Karpas-422 (cell line): ENCODE measurements at places on chromosomes 6 and 20. TPM values are rescaled to one million over a fixed set of nuclear protein-coding genes. Genes with fewer than 3 reads are reported as not detected.

- no peak for DNase-seq
- peaks cover 4% of the 10 kb centered on the region; the same call in 1 of the 2 replicates for H3K4me1 ChIP-seq
- H3K27ac ChIP-seq, result no peak overlapping the region
Observed at GRCh38 chr6:37688078-37688850, 9.4 kb downstream of the MDGA1 start.

DNA sequence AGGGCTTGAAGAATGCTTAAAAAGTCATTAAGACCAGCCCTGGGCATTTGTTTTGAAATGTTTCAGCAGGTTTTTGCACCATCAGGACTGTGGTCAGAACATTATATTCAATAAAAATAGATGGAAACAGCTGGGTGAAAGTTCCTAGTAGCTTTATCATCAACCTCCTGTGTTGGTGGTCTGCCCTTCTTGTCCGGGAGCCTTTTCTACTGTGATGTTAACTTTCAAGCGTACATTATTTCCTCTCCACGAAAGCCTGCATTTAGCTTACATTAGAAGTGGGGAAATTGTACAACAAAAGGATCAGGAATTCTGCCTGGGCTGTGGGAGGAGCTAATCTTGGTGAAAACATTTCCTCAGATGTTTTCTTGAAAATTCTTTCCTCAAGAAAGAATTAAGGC, 71.1 kb downstream of the LAMA4 start:
- no peaks in the 10 kb centered on the region for H3K4me1 ChIP-seq
- H3K4me3 ChIP-seq, result no peak overlapping the region
- no peak for DNase-seq
- no peak overlapping the region for H3K27ac ChIP-seq

The OPRL1 gene
- total RNA-seq, result 34.0 and 60.6 TPM in 2 replicates

- peak; percentile 88 for DNase-seq
- H3K36me3 ChIP-seq, result no peaks in the 10 kb centered on the region
- H3K27me3 ChIP-seq, result no peaks in the 10 kb centered on the region
- no peaks in the 10 kb centered on the region for H3K4me1 ChIP-seq
Observed at GRCh38 chr20:50635676-50636600, 55.4 kb downstream of the RIPOR3 start.

The FAM162B gene
- not detected in 2 replicates for total RNA-seq

GRCh38 chr6:113607821-113608545, 249.2 kb upstream of the MARCKS start:
- DNase-seq, result no peak
- no peak overlapping the region for H3K4me3 ChIP-seq

- no peaks in the 10 kb centered on the region for H3K27me3 ChIP-seq
- no peak for DNase-seq
- no peak overlapping the region for H3K4me3 ChIP-seq
- H3K27ac ChIP-seq, result no peak overlapping the region
Observed at GRCh38 chr6:23420659-23421350, 705.2 kb upstream of the NRSN1 start.

The CGAS gene
- total RNA-seq, result 10.7 and 12.8 TPM in 2 replicates

GRCh38 chr6:43268355-43268700, 25.0 kb downstream of the TTBK1 start:
- DNase-seq, result no peak
- H3K27ac ChIP-seq, result no peak overlapping the region

The STMN3 gene
- total RNA-seq, result 1.4 and 4.1 TPM in 2 replicates

GRCh38 chr6:26311012-26311384, 54.0 kb upstream of the BTN3A2 start:
- H3K4me1 ChIP-seq, result peaks cover 26% of the 10 kb centered on the region
- peak; percentile 64 for DNase-seq
- H3K27ac ChIP-seq, result no peak overlapping the region
- H3K36me3 ChIP-seq, result no peaks in the 10 kb centered on the region

DNA sequence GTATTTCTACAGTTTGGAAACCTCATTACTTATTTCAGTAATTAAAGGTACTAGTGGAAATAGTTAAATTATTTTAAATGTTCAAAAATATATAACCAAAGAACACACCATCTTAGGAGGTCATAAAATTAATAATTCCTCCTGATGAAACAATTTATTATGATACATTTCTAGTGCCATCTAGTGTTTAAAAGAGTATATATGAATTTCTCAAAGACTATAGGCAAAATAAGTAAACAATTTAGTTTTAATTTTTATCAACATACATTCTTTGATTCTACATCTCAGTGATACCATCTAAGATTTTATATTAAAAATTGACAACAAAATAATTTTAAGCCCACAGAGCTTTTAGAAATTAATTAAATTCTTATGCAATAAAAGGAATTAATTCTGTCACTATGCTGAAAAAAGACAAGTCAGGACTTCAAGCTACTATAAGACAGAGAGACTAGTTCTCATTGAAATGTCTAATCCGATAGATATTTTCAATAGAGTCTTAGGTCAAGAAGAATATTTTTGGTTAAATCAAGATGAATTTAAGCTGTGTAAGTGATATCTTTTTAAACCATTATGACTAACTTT, 107.8 kb upstream of the RNF217 start:
- peak; percentile 60 for DNase-seq
- no peak overlapping the region for H3K27ac ChIP-seq
- H3K27me3 ChIP-seq, result no peaks in the 10 kb centered on the region
- H3K4me3 ChIP-seq, result no peak overlapping the region
- H3K36me3 ChIP-seq, result no peaks in the 10 kb centered on the region

GRCh38 chr6:148348778-148349177, 6.1 kb downstream of the SASH1 start:
- no peaks in the 10 kb centered on the region for H3K36me3 ChIP-seq
- no peaks in the 10 kb centered on the region for H3K27me3 ChIP-seq
- H3K4me3 ChIP-seq, result no peak overlapping the region
- H3K4me1 ChIP-seq, result no peaks in the 10 kb centered on the region
- no peak for DNase-seq
- no peak overlapping the region for H3K27ac ChIP-seq

- no peak for DNase-seq
- H3K27me3 ChIP-seq, result no peaks in the 10 kb centered on the region
- no peaks in the 10 kb centered on the region for H3K36me3 ChIP-seq
- no peak overlapping the region for H3K4me3 ChIP-seq
Observed at GRCh38 chr6:36804563-36804962, 34.7 kb downstream of the CPNE5 start.

DNA sequence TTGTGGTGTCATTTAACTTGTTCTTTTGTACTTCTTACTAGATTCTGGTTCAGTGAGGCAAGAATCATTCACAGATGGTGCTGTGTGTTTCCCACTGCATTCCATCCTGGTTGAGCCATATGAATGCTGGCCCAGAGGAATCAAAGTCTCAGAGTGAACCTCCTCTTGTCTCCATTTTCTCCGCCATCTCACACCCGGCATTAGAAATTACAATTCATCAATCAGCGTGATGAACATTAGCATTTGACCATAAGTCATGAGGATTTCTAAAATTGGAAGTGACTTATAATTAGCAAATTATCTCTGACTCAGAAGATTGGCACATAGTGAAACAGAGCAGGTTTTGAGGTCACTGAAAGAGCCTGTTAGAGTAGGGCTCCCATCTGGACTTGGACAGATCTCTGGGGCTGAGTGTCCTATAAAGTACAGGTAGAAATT, 25.2 kb downstream of the TNFAIP3 start:
- H3K36me3 ChIP-seq, result no peaks in the 10 kb centered on the region
- DNase-seq, result no peak

The SRMS gene
- total RNA-seq, result not detected in 2 replicates

DNA sequence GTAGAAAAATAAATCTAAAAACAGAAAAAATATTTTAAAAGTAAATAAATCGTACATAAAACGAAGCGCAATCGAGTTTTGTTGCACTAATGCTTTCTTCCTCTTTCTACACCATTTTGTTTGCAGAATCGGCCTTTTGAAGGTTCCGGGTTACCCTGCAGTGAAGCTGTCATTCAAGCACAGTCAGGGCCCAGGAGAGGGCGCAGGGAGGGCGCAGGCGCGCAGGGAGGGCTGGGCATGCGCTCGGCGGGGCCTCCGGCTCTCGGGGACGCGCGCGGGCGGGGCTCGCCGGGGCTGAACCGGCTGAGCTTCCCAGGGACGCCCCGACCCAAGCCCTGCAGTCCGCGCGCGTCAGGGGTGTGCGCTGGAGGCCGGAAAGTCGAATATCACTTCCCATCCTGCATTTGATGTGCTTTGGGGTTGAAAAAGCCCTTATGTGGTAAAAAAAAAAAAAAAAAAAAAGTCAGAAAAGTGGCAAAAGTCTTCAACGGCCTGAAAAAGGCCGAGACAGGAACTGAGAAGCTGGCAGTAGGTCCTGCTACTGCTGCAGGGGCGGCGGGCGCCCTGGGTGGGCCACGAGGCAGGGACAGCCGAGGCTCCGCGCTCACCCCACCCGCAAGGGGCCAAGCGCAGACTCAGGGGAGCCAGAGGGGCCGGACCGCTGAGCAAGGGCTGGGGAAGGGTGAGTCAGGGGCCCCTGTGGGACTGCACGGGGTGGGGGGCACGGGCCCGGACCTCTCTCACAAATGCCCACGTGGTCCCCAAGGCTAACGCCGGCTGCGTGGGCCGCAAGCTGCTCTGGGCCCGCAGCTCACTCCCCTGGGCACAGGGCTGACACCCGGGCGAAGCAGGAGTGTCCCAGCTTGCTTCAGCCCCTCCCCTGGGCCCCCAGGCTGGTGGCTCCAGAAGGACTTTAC, 40.5 kb downstream of the THBS2 start:
- peak overlapping the region; percentile 73 for H3K4me3 ChIP-seq
- H3K27ac ChIP-seq, result peak overlapping the region; percentile 81
- peaks cover 19% of the 10 kb centered on the region for H3K4me1 ChIP-seq
- no peaks in the 10 kb centered on the region for H3K27me3 ChIP-seq
- DNase-seq, result peak; percentile 98

- no peaks in the 10 kb centered on the region for H3K36me3 ChIP-seq
- H3K27ac ChIP-seq, result no peak overlapping the region
- no peaks in the 10 kb centered on the region for H3K4me1 ChIP-seq
- no peaks in the 10 kb centered on the region for H3K27me3 ChIP-seq
Observed at GRCh38 chr20:54228841-54229240, 21.0 kb downstream of the PFDN4 start.

DNA sequence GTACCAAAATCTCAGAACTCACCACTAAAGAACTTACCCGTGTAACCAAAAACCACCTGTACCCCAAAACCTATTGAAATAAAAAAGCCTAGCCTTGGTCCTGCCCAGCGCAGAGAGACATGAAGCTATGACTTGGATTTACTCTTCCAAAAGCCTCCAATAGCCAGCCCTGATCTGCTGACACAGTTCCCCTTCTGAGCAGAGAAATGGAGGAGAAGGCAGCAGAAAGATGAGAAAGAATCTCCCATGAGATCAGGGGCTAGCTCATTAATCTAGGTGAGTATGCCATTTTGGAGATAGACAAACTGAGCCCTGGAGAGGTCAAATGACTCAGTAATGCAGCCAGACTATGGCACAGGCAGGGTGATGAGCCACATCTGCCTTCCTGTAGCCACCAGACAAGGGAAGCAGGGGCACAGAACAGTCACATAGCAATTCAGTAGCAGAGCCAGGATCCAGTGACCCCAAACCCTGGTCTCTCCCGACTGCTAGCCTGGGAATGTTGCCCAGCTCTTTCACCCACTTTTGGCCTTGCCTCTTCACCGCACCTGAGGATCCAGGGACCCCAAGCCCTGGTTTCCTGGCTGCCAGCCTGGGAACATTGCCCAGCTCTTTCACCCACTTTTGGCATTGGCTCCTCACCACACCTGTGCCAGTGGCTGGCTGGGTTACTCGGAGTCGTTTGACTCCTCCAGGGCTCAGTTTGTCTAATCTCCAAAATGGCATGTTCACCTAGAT, 7.2 kb upstream of the SDCBP2 start:
- no peak overlapping the region for H3K4me3 ChIP-seq
- no peak overlapping the region for H3K27ac ChIP-seq
- no peak for DNase-seq
- 0 out of 2 replicates have a peak, but pooled peaks cover 10% of the 10 kb centered on the region for H3K36me3 ChIP-seq

GRCh38 chr6:169363590-169363989, 109.9 kb upstream of the THBS2 start:
- no peak for DNase-seq
- no peak overlapping the region for H3K4me3 ChIP-seq
- H3K4me1 ChIP-seq, result no peaks in the 10 kb centered on the region

The SLC22A2 gene
- not detected in 2 replicates for total RNA-seq

GRCh38 chr20:25294459-25295385, 46.8 kb downstream of the PYGB start:
- peak; percentile 86 for DNase-seq
- peak overlapping the region; percentile 86 for H3K27ac ChIP-seq
- H3K36me3 ChIP-seq, result peaks cover 33% of the 10 kb centered on the region
- H3K27me3 ChIP-seq, result no peaks in the 10 kb centered on the region
- peaks cover 49% of the 10 kb centered on the region for H3K4me1 ChIP-seq
- H3K4me3 ChIP-seq, result no peak overlapping the region
